Mesenchymal stem cell (in vitro differentiated cells and primary cell): ENCODE measurements at places on chromosomes 13 and 19.

DNA sequence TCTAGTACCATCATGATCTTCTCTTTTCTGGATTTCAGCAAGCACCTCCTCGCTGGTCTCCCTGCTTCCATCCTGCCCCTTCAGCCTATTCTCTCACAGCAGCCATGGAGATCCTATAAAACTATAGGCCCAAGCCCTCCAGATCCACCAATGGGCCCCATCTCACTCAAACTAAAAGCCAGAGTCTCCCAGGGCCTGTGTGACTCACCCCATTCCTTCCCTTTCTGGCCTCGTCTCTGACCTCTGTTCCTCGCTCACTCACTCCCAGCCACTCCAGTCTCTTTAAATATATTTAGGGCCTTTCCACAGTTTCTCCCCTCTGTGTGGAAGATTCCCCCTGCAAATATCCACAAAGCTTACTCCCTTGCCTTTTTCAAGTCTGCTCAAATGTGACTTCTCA lies 89.7 kb downstream of the HSPH1 start:
- peak; percentile 71 for DNase-seq
- H3K36me3 ChIP-seq: no peaks in the 10 kb centered on the region
- H3K27me3 ChIP-seq: peaks cover 5% of the 10 kb centered on the region
- H3K27ac ChIP-seq: no peak overlapping the region
- H3K4me1 ChIP-seq: no peaks in the 10 kb centered on the region

- peaks cover 31% of the 10 kb centered on the region for H3K4me1 ChIP-seq
- no peaks in the 10 kb centered on the region for H3K27me3 ChIP-seq
- peaks cover 40% of the 10 kb centered on the region for H3K36me3 ChIP-seq
- H3K27ac ChIP-seq: peak overlapping the region; percentile 98
Measured at GRCh38 chr19:47257411-47258169, 1.3 kb downstream of the CCDC9 start.

DNA sequence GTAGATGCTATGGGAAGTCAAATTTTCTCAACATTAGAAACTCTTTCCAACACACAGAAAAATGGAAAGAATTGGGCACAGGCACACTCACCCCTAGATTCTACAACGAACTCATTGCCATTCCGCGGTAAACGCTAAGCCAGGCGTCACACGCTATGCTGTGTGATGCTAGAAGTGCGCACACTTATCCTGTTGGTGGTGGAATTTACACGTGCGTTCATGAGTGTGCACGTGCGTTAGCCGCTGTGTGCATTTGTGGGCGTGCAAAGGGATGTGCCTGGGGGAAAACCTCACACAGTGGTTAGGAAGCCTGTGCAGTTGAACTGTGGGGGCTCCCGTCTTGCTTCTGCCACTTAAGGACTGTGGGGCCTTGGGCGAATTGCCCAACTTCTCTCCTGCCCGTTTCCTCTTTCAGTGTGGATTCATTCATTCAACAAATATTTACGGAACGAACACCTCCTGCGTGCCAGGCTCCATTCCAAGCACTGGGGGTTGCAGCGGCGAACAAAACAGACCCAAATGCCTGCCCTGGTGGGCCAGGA lies 7.7 kb downstream of the NFILZ start:
- no peaks in the 10 kb centered on the region for H3K36me3 ChIP-seq
- H3K4me1 ChIP-seq: peaks cover 15% of the 10 kb centered on the region
- no peak for DNase-seq
- H3K4me3 ChIP-seq: no peak overlapping the region

- no peaks in the 10 kb centered on the region for H3K27me3 ChIP-seq
- no peak for DNase-seq
- no peak overlapping the region for H3K4me3 ChIP-seq
- H3K27ac ChIP-seq: no peak overlapping the region
Measured at GRCh38 chr19:24051516-24051915, 35.5 kb upstream of the ZNF254 start.

DNA sequence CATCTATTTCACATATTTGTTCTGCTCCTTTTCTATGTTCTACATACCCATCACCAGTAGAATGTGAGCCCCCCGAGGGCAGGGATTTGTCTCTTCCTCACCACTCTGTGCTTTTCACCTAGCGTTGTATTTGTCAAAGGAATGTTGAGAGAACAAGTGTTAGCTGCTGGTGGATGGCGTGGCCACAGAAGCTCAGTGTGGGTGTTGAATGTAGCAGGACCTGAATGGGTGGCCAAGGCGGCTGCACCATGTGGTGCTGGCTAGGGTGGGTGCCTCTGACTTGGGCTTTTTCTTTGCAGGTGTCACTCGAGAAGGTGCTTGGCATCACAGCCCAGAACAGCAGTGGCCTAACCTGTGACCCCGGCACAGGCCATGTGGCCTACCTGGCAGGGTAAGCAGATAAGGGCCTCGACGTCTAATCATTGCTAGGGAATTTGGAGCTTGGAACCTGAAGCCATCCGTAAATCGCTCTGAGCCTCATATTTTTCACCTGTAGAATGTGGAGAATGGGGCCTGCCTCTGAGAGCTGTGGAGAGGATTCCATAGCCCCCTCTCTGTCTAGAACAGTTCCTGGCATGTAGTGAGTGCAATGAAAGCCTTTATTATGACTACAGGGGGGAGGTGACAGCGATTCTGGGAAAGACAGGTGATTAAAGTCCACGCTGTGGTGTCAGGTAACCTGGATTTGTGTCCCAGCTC lies 3.9 kb downstream of the WDR62 start:
- H3K4me1 ChIP-seq: peaks cover 3% of the 10 kb centered on the region
- peaks cover 2% of the 10 kb centered on the region for H3K36me3 ChIP-seq
- H3K4me3 ChIP-seq: no peak overlapping the region
- H3K27ac ChIP-seq: no peak overlapping the region
- no peaks in the 10 kb centered on the region for H3K27me3 ChIP-seq

- DNase-seq: no peak
- H3K27me3 ChIP-seq: peaks cover 31% of the 10 kb centered on the region
- H3K27ac ChIP-seq: no peak overlapping the region
Measured at GRCh38 chr13:26026211-26026610, 25.6 kb downstream of the SHISA2 start.

- no peak overlapping the region for H3K27ac ChIP-seq
- no peaks in the 10 kb centered on the region for H3K4me1 ChIP-seq
- H3K36me3 ChIP-seq: no peaks in the 10 kb centered on the region
- H3K27me3 ChIP-seq: no peaks in the 10 kb centered on the region
Measured at GRCh38 chr13:84500016-84500415, 617.7 kb upstream of the SLITRK1 start.

GRCh38 chr19:52188822-52189734 lies 774 bp upstream of the PPP2R1A start:
- H3K27ac ChIP-seq: peak overlapping the region; percentile 93
- peaks cover 9% of the 10 kb centered on the region for H3K36me3 ChIP-seq
- H3K4me1 ChIP-seq: peaks cover 5% of the 10 kb centered on the region
- no peak for DNase-seq

DNA sequence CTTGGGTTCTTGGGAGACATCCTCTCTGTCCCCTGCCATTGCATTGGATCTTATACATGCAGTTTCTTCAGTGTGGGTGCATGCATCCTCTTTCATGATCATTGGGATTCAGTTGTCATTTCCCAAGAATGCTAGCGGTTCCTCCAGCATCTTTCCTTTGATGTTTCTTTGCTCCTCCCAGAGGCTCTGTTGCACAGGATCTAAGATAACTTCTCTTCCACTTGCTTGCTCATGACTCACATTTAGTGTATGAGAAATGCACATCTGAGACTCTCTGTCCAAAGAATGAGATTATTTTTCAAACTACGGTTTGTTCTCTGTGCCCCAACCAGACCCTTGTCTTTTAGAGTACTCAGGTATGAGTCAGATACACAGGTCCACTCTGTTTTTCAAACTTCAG lies 197.1 kb downstream of the NDFIP2 start:
- peak overlapping the region; percentile 12 for H3K27ac ChIP-seq
- peak; percentile 53 for DNase-seq
- H3K27me3 ChIP-seq: no peaks in the 10 kb centered on the region
- peaks cover 1% of the 10 kb centered on the region for H3K4me1 ChIP-seq

- H3K27me3 ChIP-seq: peaks cover 33% of the 10 kb centered on the region
- H3K27ac ChIP-seq: no peak overlapping the region
- H3K36me3 ChIP-seq: no peaks in the 10 kb centered on the region
- no peak overlapping the region for H3K4me3 ChIP-seq
- H3K4me1 ChIP-seq: peaks cover 11% of the 10 kb centered on the region
Measured at GRCh38 chr19:5809053-5809452, 4.2 kb downstream of the NRTN start.

GRCh38 chr19:662207-662961 lies 630 bp downstream of the RNF126 start:
- H3K36me3 ChIP-seq: peaks cover 41% of the 10 kb centered on the region
- no peak overlapping the region for H3K27ac ChIP-seq
- H3K27me3 ChIP-seq: no peaks in the 10 kb centered on the region

DNA sequence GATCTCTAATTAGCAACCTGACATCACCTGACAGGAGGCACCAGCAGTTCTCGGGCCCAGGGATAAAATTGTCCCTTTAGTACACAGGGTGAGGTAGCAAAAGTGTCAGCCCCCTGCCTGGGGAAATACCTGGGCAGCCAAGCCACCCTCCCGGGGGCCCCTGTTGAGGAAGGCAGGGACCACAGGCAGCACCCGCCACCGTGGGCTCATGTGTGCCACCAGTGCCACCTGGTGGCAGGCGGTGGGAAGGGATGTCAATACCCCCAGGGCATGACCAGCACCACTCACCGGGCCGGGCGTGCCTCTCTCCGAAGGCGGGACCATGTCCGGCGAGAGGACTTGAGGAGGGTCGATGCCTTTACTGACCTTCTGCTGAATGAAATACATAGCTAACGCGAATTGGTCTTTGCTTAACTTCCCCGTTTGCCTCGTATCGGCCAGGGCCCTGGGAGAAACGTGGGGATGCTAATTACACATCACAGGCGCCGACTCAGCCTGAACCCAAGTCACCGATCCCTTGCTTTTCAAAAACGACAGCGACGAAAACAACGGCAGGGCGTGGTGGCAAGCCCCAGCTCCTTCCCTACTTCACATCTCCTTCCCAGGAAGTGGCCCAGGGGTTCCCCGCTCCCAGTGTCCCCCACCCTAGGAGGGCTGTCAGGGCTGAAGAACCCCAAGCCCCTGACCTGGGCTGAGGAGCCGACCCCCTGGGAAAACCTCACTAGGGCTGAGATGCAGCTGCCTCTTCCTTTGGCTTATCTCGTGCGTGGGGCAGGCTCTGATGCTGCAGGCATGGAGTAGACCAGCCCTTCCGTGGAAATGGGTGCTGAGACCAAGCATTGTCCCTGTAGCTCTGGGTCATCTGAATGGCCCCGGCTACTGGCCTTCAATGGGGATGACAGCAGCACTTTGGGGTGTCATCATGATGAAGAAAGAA lies 53.8 kb downstream of the EPS15L1 start:
- DNase-seq: peak; percentile 70
- H3K27ac ChIP-seq: no peak overlapping the region
- H3K4me3 ChIP-seq: no peak overlapping the region
- H3K4me1 ChIP-seq: peaks cover 5% of the 10 kb centered on the region
- peaks cover 97% of the 10 kb centered on the region for H3K36me3 ChIP-seq

DNA sequence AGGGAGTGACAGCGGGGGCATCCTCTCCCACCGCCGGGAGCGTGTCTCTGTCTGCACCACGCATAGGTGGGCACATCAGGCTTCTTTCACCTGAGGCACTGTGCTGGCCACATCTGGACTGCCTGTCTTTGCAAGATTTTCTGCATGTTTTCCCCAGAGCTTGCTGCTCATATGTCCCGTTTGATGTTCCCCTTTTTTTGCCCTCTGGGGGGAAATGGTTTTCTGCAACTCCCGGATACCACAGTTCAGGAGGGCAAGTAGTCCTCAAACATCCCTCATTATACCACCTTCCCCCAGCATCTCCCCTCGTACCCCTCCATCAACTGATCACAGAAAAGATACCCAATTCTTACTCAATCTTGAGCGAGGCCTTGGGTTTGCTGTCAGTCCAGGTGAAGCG lies 168.0 kb downstream of the PAN3 start:
- H3K27ac ChIP-seq: no peak overlapping the region
- no peaks in the 10 kb centered on the region for H3K36me3 ChIP-seq
- no peak overlapping the region for H3K4me3 ChIP-seq

- H3K27ac ChIP-seq: no peak overlapping the region
- H3K36me3 ChIP-seq: peaks cover 2% of the 10 kb centered on the region
- peaks cover 10% of the 10 kb centered on the region for H3K27me3 ChIP-seq
- peaks cover 28% of the 10 kb centered on the region for H3K4me1 ChIP-seq
- DNase-seq: no peak
- peak overlapping the region; percentile 31 for H3K4me3 ChIP-seq
Measured at GRCh38 chr19:40610396-40611064, 9.4 kb downstream of the LTBP4 start.

DNA sequence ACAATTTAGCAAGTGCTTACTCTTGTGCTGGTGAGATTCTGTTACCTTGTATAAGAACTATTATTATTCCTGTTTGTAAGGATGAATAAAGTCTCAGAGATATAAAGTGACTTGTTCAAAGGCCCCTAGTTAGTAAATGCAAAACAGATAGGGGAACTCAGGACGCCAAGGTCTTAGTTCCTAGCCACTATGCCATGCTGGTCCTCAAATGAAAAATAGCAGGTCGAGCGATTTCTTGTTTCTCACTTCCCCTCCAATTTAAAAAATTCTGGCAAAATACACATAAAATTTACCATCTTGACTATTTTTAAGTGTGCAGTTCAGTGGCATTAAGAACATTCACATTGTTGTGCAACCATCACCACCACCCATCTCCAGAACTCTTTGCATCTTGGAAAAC lies 1.1 kb downstream of the TECR start:
- H3K27ac ChIP-seq: no peak overlapping the region
- no peaks in the 10 kb centered on the region for H3K27me3 ChIP-seq
- DNase-seq: no peak
- H3K4me1 ChIP-seq: peaks cover 18% of the 10 kb centered on the region
- H3K4me3 ChIP-seq: no peak overlapping the region

DNA sequence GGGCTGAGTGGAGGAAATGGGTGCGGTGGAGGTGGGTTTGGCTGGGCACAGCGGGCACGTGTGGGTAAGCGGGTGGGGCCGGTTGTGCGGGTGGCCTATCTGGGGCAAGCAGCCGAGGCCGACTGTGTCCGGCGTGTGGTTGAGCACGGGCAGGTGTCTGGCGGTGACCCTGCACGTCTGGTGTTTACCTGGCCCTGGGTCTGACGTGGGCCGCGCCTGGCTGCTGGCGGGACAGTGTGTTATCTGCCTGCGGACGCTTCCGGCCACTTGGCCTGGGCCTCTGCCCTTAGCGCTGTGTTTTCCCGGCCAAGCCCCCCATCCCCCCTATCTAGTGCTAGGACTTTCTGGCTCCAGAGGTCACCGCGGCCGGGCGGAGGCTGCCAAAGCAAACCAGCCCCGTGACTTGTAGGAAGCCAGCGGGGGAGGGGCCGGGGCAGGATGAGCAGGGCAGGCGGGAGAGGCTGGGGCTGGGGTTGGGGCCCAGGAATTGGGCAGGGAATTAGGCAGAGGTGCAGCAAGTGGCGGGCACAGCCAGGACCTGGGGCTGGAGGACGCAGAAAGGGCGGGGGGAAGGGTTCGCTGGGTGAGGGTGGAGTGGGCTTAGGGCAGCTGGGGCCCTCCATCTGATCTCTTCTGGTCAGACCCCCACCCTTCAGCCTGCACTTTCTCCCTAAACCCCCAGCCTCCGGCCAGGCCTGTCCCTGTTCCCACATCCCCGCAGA lies 534 bp upstream of the HPN start:
- H3K36me3 ChIP-seq: no peaks in the 10 kb centered on the region
- peak; percentile 30 for DNase-seq
- peaks cover 11% of the 10 kb centered on the region for H3K27me3 ChIP-seq
- no peak overlapping the region for H3K27ac ChIP-seq
- H3K4me1 ChIP-seq: peaks cover 33% of the 10 kb centered on the region

- H3K4me3 ChIP-seq: no peak overlapping the region
- no peaks in the 10 kb centered on the region for H3K36me3 ChIP-seq
- no peak overlapping the region for H3K27ac ChIP-seq
- no peak for DNase-seq
- no peaks in the 10 kb centered on the region for H3K27me3 ChIP-seq
- H3K4me1 ChIP-seq: no peaks in the 10 kb centered on the region
Measured at GRCh38 chr13:66895780-66896179, 334.4 kb downstream of the PCDH9 start.
